Stimulated activated CD4-positive, alpha-beta T cell treated with anti-CD3 and anti-CD28 coated beads, Interleukin-1b, Interleukin-23, amount 100 ng/mL, for 4 hours (primary cell): ENCODE measurements at places on chromosomes 6 and 20.

GRCh38 chr20:757506-757905 lies 10.8 kb downstream of the SLC52A3 start:
- no peak for DNase-seq

DNA sequence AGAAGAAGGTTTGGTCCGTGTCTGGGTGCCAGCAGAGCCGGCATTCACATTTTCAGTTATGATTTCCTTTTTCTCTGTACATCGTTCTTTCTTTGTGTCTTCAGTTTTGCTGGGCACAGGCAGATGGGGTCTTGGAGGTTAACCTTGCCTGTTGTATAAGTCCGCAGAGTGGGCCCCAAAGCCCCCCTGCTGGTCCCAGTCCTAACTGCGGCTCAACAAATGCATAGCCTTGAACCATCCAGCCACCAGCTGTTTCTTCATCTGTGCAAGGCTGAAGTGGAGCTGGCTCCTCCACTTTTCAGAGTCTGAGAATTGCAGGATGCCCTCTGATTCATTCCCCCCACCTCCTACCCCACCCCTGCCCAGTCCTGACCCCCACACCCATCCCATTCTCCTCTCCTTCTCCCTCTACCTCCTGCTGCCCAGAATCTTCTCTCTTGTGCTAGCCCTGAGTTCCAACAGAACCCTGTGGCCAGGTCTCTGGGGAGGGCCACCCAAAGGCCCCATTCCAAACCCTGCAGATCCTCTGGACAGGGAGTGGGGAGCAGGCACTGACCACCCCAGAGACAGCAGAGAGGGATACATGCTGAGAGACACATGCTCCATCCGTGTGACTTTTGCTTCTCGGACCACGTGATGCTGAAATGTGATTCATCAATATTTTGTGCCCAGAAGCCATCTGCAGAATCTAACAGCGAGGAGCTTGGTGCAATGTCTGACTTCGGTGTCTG lies 386.5 kb upstream of the SULF2 start:
- DNase-seq = no peak

- no peak for DNase-seq
These were observed 209.1 kb downstream of the SYNDIG1 start for GRCh38 chr20:24678351-24679106.

GRCh38 chr6:131574133-131574532 lies 1.1 kb downstream of the ARG1 start:
- no peak for DNase-seq

DNA sequence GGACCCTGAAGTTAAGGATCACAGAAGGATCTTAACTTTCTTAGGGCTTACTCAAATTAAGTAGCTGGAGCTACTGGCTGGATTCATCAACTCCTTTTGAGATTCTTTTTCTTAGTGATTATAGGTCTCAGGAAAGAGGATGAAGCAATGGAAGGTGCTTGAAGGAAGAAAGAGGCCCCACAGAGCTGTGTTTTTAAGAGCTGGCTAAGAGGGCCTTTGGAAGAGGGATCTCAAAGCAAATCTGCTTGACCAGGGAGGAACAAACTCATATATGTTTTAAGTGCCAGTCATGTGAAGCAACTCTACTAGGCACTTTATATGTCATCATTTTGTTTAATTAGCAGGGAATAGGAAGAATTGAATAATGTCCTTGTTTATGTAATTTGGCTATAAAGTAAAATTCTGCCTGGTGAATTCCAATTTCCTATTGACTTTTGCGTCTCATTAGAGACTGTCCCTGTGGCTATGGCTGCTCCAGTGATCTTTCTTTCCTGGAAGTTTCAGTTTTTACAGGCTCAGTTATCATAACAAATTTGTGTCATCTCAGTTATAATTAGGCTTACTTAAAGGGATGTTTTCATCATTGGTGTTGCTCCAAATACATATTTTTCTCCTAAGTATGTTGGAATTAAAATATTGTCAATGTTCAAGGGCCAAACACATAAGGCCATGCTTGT lies 222.8 kb upstream of the CITED2 start:
- DNase-seq = no peak

DNA sequence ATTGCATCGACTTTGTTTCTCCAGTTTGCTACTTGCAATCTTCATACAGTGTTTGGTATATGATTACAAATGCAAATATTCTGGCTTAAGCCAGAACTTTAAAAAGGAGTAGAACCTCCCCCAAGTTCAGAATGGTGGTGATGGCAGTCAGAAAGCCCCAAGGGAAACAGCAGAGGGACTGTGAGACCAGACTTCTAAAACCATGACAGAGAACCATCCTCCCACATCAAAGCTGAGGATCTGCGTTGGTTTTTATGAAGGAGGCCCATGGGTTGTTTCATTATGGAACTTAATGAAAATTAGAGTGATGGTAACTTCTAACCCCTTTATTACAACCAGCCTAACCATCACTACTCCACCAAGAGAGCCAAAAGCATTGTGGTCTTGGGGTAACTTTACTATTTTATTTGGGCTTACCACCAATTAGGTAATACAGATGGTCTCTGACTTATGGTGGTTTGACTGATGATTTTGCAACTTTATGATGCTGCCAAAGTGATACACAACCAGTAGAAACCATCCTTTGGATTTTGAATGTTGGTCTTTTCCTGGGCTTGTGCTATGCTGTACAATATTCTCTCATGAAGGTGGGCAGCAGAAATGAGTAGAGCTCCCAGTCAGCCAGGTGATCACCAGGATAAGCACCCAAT lies 10.9 kb upstream of the MRS2 start:
- no peak for DNase-seq

DNA sequence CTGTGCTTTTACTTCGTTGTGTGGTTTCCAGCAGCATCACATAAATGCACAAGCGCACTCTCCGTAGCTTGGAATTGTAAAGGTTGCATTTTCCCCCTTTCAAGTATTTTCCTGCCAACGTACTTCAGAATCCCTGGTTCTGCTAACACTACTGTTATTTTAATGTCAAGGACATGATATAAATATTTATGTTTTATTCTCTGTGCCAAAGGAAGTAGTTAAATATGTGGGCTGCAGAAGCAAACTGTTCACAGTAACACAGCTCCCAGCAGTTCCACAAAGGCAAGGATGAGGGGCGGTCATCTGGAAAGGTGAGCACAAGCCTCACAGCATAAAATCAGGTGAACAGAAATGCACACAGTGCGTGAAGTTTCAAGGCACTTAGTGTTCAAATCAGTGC lies 85.3 kb upstream of the PDE10A start:
- no peak for DNase-seq

GRCh38 chr6:12804952-12805645 lies 88.5 kb downstream of the PHACTR1 start:
- DNase-seq = no peak

DNA sequence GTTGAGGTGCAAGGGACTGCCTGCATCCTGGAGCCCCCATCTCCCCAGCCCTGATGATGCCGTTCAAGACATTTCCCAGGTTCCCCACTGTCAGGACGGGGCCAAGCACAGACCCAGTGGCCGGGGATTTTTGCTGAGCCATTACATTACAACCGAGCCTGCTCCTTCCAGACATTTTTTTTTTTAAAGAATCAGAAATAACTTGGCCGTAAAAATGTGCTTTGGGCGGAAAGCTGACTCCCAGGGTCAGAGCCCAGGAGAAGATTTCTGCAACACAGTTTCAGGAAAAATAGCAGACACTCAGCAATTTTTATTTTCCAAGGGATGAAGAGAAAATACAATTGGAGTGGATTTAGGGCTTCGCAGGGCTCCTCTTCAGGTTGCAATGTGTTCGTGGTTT lies 87.9 kb downstream of the LRFN2 start:
- DNase-seq = no peak

DNA sequence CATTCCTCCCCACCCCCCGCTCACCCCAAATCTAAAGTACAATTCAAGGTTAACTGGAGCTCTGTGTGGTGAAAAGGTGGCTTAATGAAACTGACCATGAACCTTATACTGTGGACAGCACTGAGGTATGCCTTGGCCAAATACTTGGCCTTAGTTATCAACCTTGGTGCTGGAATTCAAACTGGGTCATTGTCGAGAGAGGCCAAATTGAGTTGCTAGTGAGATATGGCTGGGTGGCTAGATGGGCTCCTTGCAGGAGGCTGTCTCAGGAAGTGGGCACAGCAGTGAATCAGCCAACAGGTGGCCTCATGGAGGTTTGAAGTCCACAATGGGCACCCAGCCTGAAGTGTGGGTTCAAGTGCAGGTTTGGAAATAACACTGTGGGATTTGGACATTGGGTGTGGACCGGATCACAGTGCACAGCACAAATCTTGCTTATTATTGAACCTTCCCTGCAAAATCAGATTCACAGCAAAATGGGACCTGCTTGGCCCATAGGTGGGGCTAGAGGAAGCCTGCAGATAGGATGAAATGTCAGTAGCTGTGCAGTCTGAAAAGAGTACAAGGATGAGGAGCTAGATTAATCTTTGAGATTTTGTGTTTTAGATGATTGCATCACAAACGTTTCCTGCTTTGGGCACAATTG lies 5.6 kb upstream of the BTBD3 start:
- no peak for DNase-seq

GRCh38 chr20:15059438-15059837 lies 722.0 kb upstream of the FLRT3 start:
- DNase-seq = no peak

DNA sequence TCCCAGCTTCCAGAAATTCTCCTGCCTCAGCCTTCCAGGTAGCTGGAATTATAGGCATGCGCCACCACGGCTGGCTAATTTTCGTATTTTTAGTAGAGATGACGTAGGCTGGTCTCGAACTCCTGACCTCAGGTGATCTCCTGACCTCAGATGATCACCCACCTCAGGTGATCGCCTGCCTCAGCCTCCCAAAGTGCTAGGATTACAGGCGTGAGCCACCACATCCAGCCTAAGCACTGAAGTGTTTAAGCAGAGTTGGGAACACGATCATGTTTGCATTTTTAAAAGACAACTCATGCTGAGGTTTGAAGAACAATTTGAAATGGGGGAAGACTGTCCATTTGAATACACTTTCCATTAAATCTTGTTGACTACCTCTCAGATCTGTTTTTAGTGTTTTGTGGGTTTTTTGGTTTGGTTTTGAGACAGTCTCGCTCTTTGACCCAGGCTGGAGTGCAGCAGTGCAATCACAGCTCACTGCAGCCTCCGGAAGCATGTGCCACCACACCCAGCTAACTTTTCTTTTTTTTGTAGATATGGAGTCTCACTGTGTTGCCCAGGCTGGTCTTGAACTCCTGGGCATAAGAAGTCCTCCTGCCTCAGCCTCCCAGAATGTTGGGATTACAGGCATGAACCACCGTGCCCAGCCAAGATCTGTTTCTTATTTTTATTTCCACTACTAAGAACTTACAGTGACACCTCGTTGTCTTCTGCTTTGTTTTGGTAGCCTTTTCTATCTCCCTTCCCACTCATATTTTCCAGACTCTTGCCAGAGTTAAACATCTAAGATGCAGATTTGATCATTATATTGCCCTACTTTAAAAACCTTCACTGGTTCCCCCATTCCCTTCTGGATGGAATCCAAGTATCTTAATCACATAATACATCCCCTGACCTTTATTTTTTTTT lies 5.5 kb downstream of the CASP8AP2 start:
- no peak for DNase-seq

DNA sequence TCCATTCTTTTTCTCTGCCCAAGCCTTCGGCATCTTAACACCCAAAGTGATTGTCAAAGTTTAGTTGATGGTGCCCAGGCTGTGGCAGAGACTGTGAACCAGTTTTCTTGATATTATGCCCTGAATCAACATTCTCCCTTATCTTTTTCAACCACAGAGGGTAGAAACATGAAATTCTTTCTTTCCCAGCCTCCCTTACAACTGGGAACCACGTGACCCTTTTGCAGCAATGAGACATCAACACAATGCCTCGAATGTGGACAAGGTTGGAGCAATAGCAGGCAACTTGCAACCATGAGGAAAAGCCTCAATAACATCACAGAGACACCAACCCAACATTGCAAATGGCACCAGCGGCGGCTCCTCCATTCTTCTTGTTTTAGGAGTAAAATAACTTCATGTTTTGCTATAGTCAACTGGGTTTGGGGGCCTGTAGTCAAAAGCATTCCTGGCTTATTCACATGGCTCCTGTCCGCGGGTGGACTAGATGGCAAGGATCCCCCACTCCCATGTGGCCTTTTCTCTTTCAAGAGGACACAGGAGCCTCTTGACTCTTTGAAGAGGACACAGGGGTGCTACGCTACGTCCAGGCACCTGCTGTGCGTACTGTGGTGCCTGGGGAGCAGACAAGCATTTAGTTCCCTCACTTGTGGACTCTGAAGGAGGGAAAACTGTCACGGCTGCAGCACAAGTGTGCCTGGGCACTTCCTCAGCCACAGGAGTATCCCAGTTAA lies 90.5 kb downstream of the NOL4L start:
- DNase-seq = no peak

DNA sequence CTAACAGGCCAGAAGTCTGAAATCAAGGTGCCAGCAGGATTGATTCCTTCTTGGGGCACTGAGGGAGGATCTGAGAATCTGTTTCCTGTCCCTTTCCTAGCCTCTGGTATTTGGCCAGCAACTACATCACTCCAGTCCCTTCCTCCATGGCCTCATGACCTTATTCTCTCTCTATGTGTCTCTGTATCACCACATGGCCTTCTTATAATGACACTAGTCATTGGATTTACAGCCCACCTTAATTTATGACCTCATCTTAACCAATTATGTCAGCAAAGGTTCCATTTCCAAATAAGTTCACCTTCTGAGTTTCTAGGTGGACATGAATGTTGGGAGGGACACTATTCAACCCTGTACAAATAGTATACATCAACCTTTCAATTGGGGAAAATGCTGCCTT lies 29.3 kb downstream of the SCML4 start:
- no peak for DNase-seq

GRCh38 chr6:127494240-127494767 lies 24.8 kb downstream of the MTCL3 start:
- DNase-seq = no peak
